ENCODE measurements at places on chromosomes 7 and 10.

GRCh38 chr7:26508917-26509316 is 217.3 kb downstream of the SNX10 start:
- peak; percentile 86 for DNase-seq

DNA sequence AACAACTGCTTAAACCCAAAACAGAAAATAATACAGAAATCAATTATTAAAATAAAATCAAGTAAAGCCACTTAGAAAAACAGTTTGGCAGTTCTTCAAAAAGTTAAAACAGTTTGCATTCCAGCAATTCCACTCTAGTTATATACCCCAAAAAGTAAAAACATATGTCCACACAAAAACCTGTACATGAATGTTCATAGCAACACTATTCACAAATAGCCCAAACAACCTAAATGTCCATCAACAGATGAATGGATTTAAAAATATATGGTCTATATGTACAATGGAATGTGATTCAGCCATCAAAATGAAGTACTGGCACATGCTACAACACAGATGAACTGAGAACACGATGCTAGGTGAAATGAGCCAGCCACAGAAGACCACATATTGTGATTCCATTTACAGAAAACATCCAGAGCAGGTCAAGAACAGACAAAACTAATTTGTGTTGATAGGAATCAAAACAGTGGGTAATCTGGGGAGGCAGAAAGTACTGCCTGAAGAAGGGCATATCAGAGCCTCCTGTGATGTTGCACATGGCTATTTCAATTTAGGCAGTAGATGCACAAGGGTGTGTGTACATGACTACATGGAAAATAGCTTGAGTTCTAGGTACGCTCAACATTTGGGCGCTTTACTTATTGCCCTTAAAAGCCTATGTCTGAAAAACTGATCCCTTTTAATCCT is 66.3 kb downstream of the CYTH3 start:
- no peak for DNase-seq

- DNase-seq = no peak
Measured at GRCh38 chr10:111247781-111248389, 171.1 kb downstream of the ADRA2A start.

DNA sequence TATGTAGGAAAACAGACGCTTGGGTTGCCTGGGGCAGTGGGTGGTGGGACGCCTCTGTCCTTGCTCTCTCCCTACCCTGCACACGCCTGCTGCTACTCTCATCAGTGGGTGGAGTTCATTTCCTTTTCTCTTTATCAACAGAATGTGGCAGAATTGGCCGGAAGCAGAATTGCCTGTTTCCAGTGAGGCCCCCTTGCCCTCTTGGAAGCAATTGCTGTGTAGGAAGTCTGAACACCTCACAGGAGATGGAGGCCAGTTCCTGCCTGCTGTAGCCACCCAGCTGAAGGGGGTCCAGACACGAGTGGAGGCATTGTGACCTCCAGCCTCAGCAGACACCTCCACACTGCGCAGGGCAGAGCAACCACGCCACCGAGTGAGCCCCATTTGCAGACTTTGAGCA is 331.6 kb upstream of the ZNF32 start:
- DNase-seq = no peak

- DNase-seq = no peak
Measured at GRCh38 chr10:127833804-127834203, 58.9 kb downstream of the CLRN3 start.

Data from NCI-H1417 treated with DMSO at 0.1 percent for 48 hours (cell line).